Stimulated activated CD4-positive, alpha-beta T cell treated with anti-CD3 and anti-CD28 coated beads, Interleukin-2, amount 100 ng/mL, for 48 hours (primary cell): ENCODE measurements at places on chromosomes 2 and 18.

DNA sequence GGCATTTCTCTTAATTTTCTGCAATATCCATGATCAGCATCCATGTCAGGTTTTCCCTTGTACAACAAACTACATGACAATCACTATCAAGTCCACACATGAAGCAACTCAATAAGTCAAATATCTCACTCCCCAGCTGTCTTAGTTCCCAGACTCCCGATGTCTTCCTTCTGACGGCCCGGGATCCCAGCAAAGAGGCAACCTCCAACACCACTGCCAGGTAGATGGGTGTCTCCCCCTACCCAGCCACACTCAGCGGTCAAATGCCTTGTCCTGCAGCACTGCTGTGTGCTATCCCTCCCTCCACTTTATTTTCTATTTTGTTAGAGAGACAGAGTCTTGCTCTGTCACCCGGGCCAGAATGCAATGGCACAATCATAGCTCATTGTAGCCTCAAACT is 23.3 kb downstream of the TRABD2A start:
- no peak for DNase-seq

DNA sequence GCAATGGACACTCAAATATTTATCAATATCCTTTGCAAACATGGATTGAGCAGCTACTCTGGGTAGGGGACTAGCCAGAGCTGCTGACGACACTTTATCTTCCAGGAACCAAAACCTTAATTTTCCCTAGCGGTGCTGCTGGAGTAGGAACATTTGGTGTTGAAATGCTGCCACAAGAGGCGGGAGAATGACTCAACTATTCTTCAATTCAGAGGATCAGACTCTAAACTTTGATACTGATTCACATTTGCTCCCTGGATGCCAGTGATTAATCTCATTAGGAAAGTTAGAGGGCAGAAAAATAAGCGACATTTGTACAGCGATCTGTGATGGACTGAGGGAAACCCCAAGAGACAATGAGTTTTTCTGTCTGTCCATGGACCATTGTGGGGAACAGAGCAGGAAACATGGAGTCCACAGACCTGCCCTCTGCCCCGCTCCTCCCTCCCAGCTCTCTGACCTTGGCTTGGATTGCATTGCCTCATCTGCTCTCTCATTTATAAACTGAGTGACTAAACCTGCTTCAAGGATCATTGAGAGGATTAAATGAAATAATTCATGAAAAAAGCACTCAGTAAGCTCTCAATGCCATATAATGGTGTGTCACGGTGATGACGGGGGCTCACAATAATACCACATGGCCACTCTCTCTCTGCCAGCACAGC is 12.6 kb upstream of the EPB41L3 start:
- DNase-seq: no peak

DNA sequence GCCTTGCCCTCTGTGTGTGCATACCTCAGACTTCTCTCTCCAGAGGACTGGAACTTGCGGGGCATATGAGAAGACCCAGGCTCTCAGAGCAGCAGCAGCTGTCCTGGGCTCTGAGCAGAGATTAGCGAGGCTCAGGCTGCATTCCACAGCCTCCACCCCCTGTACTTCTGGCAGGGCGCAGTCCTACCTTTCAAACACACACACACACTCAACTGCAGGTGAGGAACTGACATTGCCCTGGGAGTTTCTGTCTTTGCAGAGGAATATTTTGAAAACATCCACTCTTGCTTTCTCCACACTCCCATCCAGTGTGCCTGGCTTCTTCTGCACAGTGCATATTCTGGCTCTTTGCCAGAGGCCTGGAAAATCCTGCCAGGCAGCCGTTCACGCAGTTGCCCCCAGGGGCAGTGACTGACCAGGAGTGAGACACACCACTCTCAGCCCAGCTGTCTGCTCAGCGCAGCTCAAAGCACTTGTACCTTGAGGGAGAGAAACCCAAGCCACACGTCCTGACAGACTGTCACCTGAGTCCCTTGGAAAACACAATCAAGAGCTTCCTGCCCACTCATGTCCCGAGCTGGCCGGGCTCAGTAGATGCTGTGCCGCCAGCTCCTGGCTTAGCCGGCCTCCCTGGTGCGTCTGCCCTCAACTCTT is 460.8 kb downstream of the RNF144A start:
- no peak for DNase-seq

DNA sequence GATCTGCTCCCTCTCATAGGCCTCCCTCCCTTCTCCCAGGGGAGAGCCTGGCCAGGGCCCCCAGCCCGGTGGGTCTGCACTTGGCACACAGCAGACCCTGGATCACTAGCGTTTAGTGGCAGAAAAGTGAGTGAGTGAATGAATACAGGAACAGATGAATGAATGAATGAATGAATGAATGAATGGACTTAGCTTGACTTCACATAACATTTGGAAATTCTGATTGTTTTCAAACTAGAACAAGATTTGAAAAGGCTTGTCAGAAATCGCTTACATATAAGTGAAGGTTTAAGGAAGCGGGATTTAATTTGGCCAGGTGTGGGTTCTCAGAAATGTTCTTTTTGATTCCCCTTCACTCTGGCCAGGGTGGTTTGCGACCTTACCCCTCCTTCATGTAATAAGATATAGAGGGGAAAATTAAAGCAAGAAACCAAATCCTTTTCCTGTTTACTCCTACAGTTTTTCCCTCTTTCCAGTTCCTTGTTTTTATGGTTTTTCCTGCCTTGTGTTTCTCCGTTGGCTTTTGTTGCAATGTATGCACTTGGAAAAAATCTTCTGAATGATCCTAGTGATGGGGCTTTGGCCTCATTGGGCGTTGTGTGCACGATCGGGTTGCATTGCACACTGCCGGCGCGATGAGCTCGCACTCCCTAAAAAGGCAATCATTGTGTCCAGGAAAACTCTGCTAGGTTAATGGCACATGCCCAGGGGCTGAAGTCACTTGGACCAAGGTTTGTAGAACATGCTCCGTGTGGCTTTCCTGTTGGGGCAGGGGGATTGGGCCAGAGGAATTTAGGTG is 16.4 kb downstream of the LRRFIP1 start:
- DNase-seq: no peak

GRCh38 chr2:72012886-72013574 is 134.6 kb downstream of the CYP26B1 start:
- no peak for DNase-seq

DNA sequence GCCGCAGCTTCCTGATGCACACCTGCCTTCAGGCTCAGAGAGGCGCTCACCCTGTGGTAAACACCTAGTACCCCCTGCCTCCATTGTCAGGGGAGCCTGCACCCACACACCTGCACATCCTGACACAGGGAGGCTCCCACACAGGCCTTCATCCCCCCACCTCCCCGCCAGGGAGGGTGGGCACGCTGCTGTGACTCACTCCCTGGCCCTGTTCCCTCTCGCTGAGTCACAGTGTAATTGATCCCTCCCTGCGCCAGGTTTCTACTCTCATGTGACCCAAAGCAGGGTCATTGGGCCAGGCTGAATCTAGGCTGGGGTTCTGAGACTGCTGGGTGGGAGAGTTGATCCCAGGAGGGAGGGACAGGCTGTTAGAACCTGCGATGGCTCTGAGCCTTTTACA is 8.5 kb upstream of the CELF4 start:
- no peak for DNase-seq

DNA sequence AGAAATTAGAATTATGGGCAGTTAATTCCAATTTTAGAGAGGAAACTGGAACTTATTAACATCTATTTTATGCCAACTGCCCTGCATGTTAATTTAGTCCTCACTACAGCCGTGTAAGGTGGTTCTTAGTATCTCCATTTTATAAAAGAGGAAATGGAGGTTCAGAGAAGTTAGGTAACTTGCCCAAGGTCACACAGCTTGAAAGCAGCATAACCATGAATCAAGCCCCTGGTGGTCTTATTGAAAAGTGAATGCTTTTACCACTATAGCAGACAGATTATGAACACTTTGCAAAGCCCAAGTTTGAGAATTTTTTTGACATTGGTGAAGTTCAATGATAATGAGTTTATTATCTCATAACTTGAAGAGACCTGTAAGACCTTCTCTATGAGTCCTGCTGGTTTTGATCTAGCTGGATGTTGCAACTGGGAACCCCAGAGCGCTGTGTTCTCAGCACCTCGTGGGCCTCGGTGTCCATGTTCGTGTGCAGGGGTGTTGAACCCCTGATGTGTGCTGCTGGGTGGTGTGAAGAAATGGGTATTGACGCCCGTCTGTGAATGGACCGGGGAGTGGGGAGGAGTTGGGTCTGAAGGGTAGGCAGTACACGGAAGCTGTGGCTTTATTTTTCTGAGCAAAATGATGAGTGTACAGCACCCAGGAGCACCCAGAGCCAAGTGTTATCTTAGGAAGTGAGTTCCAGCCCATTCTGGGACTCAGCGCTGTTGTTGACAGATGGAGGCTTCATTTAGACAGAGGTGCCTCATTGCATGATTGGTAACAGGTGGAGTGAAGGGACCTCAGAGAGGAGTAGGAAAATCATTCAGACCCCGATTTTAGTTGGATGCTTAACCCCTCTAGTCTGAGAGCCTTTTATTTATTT is 9.7 kb downstream of the GREB1 start:
- no peak for DNase-seq

GRCh38 chr18:32754508-32755263 is 18.1 kb downstream of the KLHL14 start:
- no peak for DNase-seq

GRCh38 chr2:219127037-219127635 is 33.5 kb downstream of the NHEJ1 start:
- no peak for DNase-seq

GRCh38 chr2:148292431-148292830 is 271.5 kb downstream of the MBD5 start:
- DNase-seq: no peak

- no peak for DNase-seq
Observed at GRCh38 chr18:65755616-65756015, 4.8 kb downstream of the CDH7 start.

GRCh38 chr2:48332286-48332685 is 197.7 kb upstream of the STON1 start:
- DNase-seq: no peak

DNA sequence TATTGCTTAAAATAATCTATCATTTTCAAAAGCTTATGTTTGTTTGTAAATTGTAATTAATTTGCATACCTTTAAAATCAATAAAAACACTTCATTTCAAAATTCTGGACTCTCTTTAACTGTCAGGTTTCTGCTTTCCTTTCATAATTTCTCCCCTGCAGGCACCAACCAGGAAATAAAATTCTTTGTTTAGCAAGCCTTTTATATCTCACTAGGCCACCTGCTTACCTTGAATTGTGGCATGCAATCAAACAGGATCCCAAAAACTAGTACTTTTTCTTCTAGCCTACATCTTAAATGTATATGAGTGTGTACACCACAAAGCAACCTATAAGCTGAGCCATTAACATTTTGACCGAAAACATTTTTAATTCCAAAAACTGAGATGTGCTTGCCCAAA is 233.1 kb downstream of the NR4A2 start:
- no peak for DNase-seq

DNA sequence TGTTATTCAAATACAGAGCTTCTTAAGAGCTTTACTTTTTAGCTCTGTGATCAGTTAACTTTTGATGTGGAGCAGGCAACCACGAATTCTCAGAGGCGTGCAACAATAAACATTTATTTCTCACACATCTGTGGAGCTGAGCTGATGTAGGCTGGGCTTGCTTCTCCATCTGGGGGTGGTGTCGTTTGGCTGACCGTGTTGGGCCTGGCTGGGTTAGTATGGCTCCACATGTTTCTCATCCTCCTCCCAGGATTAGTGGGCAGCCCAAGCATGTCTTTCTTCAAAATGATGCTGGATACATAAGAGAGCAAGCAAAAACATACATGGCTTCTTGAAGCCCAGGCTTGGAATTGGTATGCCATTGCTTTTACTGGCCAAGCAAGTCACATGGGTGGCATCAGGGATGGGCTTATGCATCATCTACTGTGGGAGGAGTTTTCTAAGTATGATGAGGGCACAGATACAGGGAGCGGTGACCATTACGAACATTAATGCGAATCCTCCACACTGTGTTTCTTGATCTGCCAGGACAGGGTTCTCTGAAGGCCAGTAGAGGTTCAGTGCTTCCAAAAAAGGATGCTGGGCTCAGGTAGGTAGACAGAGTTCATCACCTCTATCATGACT is 157.0 kb upstream of the TNP1 start:
- DNase-seq: no peak

DNA sequence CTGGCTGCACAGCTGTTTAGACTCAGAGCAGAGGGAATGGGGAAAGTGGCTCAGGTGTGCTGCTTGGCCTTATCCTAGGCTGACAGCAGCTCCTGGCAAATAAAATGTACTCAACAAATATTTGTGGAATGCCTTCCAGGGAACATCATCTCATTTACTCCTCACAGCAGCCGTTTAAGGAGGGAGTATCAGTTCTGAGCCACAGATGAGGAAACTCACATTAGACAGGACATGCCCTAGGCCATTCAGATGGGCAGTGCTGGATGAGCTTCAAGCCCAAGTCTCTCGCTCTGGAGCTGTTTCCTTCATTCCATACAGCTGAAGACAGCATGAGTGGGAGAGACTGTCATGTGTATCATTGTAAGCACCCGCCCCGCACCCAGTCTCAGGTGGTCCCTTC is 129.6 kb upstream of the CNGA3 start:
- DNase-seq: no peak

DNA sequence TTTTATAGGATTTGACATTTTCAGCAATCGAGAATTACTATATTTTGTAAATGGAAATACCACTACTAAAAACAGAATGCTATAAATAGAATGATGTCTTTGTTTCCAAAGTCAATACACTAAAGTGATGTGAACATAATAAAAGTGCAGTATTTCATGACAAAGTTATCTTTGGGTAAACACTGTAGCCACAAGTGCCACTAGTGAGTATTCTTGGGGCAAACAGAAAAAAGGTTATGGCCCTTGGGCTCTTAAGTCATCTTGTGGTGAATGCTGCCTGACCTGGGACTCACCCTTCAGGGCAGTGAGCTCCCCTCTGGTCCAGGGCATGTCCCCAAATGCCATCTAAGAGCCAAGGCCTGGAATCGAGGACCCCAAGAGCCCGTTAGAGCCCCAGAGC is 99.2 kb upstream of the KYNU start:
- DNase-seq: no peak

- DNase-seq: no peak
Observed at GRCh38 chr2:182650704-182651103, 65.4 kb upstream of the DNAJC10 start.

DNA sequence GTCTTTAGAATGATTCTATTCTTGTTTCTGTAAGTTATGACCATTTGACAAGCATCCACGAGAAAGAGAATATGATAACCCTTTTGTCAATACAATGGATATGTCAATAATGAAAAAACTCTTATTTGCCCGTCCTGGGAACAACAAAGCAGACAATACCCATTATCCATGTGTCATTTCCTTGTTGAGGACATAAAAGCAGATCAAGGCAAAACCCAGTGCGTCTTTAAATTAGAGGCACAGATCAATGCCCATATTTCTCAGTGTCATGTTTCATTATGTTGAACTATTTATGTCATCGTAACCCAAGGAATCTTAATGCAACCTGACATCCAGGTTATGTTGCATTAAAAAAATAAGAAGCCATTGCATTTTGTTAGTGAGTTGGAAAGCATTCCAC is 365.0 kb upstream of the CELF4 start:
- DNase-seq: no peak

DNA sequence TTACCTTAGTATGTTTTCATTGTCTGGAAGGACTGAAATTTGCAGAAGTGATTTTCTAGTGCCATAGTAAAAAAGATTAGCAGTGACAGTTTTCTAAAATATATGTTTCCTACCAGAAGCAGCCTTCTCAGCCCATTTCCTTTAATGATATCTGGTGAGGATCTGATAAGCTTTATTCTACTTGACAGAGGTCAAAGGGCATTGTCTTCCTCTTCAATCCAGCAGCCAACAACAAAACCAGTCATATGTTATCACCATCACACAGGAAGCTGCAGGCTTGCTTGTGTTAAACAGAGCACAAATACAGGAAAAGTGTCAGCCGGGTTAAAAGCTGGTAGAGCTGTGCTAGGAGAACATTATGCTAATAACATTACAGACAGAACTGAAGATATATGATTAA is 35.6 kb upstream of the ZSWIM2 start:
- no peak for DNase-seq
